Prostate gland (tissue), 2 donors: ENCODE measurements at places on chromosomes 5 and 9. TPM values are rescaled to one million over a fixed set of nuclear protein-coding genes. Genes with fewer than 3 reads are reported as not detected.
A peak's percentile ranks its signal among the peaks of the same experiment; 100 is the strongest.

EGR1 gene
- total RNA-seq, result 19.5 TPM

- no peak for DNase-seq
- H3K4me1 ChIP-seq, result no peaks in the 10 kb centered on the region
- H3K27ac ChIP-seq, result no peak overlapping the region
- no peaks in the 10 kb centered on the region for H3K27me3 ChIP-seq
These were observed 54.2 kb upstream of the BASP1 start for GRCh38 chr5:17163221-17163620.

DNA sequence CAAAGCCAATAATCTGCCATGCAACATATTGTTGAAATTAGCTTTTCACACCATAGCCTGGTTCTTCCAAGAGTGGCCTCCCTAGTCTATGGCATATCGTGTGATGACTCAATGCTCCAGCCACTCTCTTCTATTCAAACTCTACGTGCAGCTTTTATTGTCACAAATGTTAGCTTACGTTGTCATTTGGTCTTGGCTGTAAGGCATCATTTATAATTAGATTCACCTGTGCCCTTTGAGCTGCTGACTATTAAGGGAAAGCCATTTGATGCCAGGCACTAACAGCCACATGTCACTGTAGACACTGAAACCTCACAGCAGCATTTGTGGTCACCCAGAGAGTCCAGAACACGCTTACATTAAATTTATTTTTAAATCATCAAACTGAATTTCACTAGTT lies 66.8 kb downstream of the APBA1 start:
- H3K36me3 ChIP-seq, result no peaks in the 10 kb centered on the region
- no peak overlapping the region for H3K4me3 ChIP-seq
- DNase-seq, result no peak
- H3K27ac ChIP-seq, result no peak overlapping the region

DNA sequence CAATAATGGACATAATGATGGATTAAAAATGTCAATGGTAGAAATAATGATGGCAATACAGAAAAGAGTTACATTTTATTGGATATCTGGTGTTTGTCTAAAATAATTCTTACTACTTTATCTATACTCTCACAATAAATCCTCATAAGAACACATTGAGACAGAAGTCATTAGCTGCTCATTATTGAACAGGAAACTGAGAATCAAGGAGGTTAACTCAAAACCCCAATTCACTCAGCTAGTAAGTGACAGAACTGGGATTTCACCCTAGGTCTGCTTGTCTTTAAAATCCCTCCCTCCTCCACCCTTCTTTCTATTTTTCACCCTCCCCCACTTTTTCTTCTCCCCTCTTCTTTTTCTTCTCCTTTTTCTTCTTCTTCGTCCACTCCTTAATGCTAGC lies 285.8 kb upstream of the TNC start:
- H3K27ac ChIP-seq, result no peak overlapping the region
- no peaks in the 10 kb centered on the region for H3K4me1 ChIP-seq
- H3K36me3 ChIP-seq, result no peaks in the 10 kb centered on the region
- H3K4me3 ChIP-seq, result no peak overlapping the region
- no peak for DNase-seq

NFIB gene
- 165 TPM for total RNA-seq

GRCh38 chr5:170617533-170618490 lies 114.0 kb downstream of the KCNIP1 start:
- DNase-seq, result no peak
- H3K27me3 ChIP-seq, result no peaks in the 10 kb centered on the region
- no peak overlapping the region for H3K4me3 ChIP-seq
- no peak overlapping the region for H3K27ac ChIP-seq
- no peaks in the 10 kb centered on the region for H3K36me3 ChIP-seq

AJM1 gene
- 3.6 TPM for total RNA-seq

DNA sequence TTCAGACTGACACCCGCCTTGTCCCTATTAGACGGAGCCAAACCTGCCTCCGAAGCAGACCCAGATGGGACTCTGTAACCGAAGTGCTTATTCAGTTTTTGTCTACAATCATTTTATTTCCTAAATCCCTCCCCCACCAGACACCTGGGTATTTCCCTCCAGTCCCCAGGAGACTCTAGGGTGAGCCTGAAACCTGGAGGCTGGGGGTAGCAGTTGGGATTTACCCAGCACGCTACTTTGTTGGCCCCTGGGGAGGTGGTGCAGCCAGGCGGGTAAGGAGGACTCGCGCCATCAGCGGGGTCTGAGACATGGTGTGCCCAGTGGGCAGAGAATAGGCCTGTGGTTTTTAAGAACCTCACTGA lies 1.3 kb upstream of the LHX2 start:
- H3K36me3 ChIP-seq, result no peaks in the 10 kb centered on the region
- H3K27ac ChIP-seq, result no peak overlapping the region
- H3K27me3 ChIP-seq, result peaks cover 81% of the 10 kb centered on the region
- H3K4me1 ChIP-seq, result no peaks in the 10 kb centered on the region
- no peak overlapping the region for H3K4me3 ChIP-seq

ANKRD31 gene
- total RNA-seq, result 3.7 TPM

PCDHAC2 gene
- total RNA-seq, result 6.8 TPM

TRIM52 gene
- 11.2 TPM for total RNA-seq

DNA sequence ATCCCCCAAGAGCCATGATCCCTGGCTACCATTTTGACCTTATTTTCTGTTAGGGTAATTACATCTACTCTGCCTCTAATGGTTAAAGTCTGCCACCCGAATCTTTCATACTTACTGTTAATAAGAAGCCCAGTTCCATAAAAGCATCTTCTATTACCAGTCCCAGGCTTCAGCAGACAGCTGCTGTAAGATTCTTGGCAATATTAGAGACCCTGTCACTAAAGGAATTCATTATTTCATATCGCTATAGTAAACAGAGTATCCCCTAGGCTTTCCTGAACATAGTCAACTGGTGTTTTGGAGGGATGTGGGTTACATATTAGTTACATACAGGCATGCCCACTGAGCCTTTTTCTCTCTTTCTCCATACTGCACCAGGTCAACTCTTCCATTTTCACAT lies 608.7 kb upstream of the SEMA6A start:
- H3K27ac ChIP-seq, result no peak overlapping the region
- no peak for DNase-seq
- H3K4me1 ChIP-seq, result no peaks in the 10 kb centered on the region
- no peaks in the 10 kb centered on the region for H3K27me3 ChIP-seq
- no peak overlapping the region for H3K4me3 ChIP-seq
- H3K36me3 ChIP-seq, result no peaks in the 10 kb centered on the region

DNA sequence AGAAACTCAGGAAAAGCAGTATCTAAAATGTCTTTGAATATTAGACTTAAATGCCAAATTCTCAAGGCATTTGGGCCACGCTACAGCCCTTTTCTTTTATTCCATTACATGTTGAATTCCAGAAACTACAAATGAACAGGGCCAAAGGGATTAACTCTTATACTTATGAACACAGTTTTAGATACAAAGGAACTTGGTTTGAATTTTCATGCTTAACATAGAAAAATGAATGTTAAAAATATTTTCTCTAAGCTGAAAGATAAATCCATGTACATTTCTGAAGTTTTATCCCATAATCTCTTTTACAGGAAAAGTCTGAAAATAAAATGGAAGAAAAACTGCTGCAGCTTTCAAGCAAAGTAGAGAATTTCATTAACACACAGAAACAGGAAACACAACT lies 56.8 kb downstream of the FAM81B start:
- no peaks in the 10 kb centered on the region for H3K27me3 ChIP-seq
- H3K4me3 ChIP-seq, result no peak overlapping the region
- no peak for DNase-seq
- no peaks in the 10 kb centered on the region for H3K4me1 ChIP-seq
- no peak overlapping the region for H3K27ac ChIP-seq
- no peaks in the 10 kb centered on the region for H3K36me3 ChIP-seq

- no peak for DNase-seq
- no peak overlapping the region for H3K27ac ChIP-seq
- H3K36me3 ChIP-seq, result no peaks in the 10 kb centered on the region
- H3K27me3 ChIP-seq, result no peaks in the 10 kb centered on the region
- H3K4me3 ChIP-seq, result no peak overlapping the region
These were observed 43.5 kb upstream of the PCAT7 start for GRCh38 chr9:94511134-94511954.

GRCh38 chr9:138062196-138062595 lies 184.6 kb downstream of the CACNA1B start:
- H3K27ac ChIP-seq, result no peak overlapping the region
- no peaks in the 10 kb centered on the region for H3K4me1 ChIP-seq
- no peaks in the 10 kb centered on the region for H3K36me3 ChIP-seq
- H3K27me3 ChIP-seq, result no peaks in the 10 kb centered on the region
- no peak overlapping the region for H3K4me3 ChIP-seq
- DNase-seq, result no peak

OSMR gene
- 14.3 TPM for total RNA-seq

FYB1 gene
- total RNA-seq, result 3.1 TPM

GRCh38 chr5:141349917-141350619 lies at the start of gene PCDHGB1:
Gene PCDHGB1 (plus strand): TSS chr5:141350099. CDS start chr5:141350261, 162 bp downstream.
- no peaks in the 10 kb centered on the region for H3K4me1 ChIP-seq
- no peak for DNase-seq
- H3K27ac ChIP-seq, result no peak within 1 kb of the TSS

DNA sequence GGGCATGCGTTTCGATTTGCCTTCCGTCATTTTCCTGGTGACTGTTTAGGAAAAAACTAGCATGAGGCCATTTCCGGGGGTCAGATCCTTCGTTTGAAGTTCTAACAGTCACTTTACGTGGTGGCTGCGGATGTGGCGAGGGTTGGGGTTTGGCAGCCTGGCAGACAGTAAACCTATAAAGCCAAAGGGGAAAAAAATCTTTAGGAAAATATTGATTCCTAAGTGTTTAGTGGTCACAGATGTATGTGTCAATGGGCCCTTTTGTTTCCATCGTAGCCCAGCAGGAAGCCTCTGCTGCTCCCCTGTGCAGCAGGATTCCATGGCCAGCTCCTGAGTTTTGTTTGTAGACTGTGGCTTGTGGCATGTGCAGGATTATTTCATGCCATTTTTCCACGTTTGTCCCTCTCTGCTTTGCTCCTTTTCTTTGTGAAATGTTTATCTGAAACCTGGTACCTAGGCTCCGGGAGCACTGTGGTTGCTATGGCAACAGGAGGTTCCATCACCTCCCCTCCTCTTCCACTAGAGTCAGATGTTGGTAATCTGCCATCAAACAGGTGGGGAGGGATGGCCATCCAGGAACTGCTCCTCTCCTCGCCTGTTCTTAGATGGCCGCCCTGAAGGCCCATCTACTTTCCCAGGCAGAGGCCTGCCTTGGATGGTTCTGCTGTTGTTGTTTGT lies 202.3 kb downstream of the AOPEP start:
- DNase-seq, result no peak
- no peaks in the 10 kb centered on the region for H3K36me3 ChIP-seq
- H3K27me3 ChIP-seq, result no peaks in the 10 kb centered on the region
- no peaks in the 10 kb centered on the region for H3K4me1 ChIP-seq

DNA sequence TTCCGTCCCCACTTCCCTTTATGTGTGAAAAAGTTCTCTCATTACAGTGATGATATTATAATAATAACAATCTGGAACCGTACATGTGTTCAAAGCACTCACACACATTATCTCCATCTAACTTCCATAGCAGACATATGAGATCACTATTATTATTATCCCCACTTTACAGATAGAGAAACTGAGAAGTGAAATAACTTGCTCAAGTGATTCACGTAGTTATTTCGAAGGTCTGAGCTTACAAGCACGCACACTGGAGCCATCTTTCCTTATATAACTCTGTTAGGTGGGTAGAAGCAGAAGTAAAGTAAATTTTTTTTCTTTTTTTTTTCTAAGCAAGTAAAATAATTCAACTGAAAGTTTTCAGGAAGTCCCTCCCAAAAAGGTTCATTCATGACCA lies 62.9 kb upstream of the PTGER4 start:
- no peak for DNase-seq
- no peak overlapping the region for H3K4me3 ChIP-seq
- H3K27me3 ChIP-seq, result no peaks in the 10 kb centered on the region
- H3K4me1 ChIP-seq, result no peaks in the 10 kb centered on the region
- no peak overlapping the region for H3K27ac ChIP-seq
- H3K36me3 ChIP-seq, result no peaks in the 10 kb centered on the region

- peak overlapping the region; percentile 29 for H3K4me3 ChIP-seq
- DNase-seq, result peak; percentile 77
These were observed 168.5 kb downstream of the AUH start for GRCh38 chr9:91193087-91193657.

GRCh38 chr5:167709625-167710024 lies 581.8 kb upstream of the WWC1 start:
- H3K27ac ChIP-seq, result no peak overlapping the region
- no peak overlapping the region for H3K4me3 ChIP-seq
- H3K36me3 ChIP-seq, result no peaks in the 10 kb centered on the region
- H3K4me1 ChIP-seq, result no peaks in the 10 kb centered on the region

SOHLH1 gene
- 16.8 TPM for total RNA-seq

DNA sequence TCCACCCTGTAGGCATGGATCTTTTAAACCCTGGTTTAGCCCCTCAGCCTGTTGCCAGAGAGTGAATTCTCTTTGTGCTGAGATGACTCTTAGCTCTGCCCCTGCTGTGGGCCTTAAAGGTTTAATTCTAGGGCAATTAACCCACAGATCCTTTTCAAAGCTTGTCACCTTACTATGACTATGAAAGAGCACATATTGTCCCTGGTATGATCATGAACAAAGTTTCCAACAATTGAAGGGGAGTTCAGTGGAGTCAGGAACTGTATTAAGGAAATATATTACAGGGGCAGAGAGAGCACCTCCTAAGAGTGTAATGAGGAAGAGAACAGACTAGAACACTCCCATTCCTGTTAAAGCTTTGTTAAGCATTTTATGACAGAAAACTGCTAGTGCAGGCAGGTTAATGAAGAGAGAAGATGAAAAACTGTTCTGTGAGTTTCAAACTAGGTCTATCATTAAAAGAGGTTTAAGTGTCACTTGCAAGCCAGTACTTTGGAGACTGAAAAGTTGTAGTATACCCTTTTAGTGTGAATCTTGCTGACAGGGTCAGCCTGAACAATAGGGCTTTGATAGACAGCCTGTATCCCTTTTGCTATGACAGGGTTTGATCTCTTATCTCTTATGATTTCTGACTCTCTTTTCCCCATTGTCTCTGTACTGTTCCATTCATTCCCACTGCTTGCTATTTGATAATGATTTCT lies 104.2 kb upstream of the ELL2 start:
- no peaks in the 10 kb centered on the region for H3K27me3 ChIP-seq
- no peak for DNase-seq
- H3K4me3 ChIP-seq, result no peak overlapping the region
- no peaks in the 10 kb centered on the region for H3K4me1 ChIP-seq

PCDHB1 gene
- not detected for total RNA-seq
